ENCODE measurements at places on chromosomes 3 and 15.

DNA sequence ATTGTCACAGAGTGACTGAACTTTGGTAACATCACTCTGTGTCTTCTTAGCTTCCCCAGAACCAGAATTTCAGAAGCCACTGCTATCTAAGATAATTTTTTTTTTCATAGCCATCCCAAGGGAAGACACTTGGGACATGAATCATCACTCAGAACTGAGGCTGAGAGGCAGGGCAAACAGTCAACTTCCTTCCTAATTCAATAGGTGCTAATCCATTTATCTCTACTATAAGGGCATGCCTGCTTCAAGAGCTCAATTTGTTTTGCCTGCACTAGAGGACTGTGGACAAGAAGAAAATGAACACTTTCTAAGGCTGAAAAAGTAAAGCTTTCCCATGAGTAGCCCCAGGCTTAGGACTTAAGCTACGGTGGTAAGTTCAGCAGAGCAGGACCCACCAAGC lies 56.7 kb upstream of the MYRIP start:
- DNase-seq, result no peak

GRCh38 chr3:191961529-191961928 lies 500.6 kb downstream of the PYDC2 start:
- DNase-seq, result no peak

DNA sequence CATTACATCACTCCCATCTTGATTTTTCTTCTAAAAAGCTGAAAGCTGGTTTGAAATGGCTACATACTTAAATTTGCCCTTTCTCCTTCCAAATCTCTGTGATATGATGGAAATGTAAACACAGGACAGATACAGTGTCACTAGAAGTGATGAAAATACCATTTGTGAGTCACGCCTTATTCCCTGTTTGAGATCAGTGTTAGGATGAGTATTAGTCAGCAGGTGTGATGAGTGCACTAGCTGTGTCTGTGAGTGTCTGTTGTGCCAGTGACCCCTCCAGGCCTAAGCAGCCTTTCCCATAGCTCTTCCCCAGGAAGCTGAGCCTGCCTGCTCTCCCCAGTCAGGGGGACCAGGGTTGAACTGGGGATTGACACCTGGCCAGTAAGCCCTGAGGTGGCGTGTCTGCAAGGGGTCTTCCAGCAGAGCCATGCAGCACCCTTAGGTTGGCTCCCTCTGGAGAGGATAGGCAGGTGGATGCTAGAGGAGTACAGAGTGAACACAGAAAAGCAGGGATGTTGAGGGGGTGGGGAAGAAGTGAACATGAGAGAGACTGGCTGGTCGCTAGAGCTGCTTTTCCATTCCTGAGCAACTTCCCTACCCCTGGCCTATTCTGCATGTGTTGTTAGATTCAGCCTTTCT lies 92.0 kb downstream of the PDE8A start:
- no peak for DNase-seq

DNA sequence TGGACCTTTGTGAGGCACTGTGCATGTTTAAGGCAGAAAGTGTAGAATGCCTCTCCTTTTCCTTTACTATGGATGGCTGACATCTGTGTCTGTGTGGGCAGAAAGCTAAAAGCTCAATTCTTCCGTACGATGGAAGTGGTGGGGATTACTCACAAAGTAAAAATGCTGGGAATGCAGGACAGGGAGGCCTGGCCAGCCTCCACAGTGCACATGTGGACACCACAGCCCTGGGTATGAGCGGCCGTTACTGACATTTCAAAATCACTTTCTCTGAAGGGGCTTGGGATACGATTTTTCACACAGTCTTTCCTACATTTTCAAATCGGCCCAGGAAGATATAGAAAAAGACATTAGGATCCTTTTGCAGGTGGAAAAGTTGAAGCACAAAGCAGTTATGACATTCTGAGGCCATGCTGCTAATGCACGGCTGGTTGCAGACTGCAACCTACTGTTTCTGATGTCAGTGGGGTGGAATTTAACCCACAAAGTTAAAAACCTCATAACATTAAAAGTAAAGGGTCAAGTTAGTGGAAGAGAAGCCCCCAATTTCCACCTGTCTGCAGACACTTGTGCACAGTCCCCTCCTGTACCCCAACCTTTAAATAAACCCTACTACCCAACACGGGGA lies 27.9 kb downstream of the EHD4 start:
- DNase-seq, result no peak

GRCh38 chr15:36599620-36600433 lies 20.4 kb downstream of the CDIN1 start:
- no peak for DNase-seq

GRCh38 chr15:53746101-53746500 lies 13.4 kb downstream of the WDR72 start:
- DNase-seq, result no peak

GRCh38 chr15:51093488-51093838 lies 1.2 kb downstream of the TNFAIP8L3 start:
- DNase-seq, result no peak

DNA sequence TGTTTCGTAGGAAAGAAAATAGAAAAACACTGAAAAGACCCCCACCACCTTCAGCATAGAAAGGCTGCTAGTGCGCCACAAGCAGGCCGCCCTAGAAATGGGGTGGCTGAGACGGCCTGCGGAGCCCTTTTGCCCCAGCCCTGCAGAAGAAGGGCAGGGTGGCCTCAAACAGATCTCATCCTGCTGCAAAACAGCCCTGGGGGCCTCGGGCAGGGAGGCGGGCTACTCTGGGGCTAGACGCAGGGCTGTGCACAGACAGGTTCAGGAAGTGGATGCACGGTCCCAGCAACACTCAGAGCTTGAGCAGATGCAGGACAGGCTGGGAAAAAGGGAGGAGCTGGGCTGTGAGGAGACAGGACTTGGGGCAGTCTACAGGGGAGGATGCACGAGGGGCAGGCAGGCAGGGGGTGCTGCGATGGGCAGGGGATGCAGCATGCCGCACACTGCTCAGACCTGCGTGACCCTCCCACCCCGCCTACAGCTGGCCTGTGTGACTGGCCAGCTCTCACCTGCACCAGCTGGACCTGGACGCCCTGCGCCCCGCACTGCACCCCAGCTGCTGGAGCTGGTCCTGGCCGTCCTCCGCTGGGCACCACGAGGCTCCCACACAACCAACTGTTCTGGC lies 34.3 kb downstream of the ZXDC start:
- DNase-seq, result no peak

DNA sequence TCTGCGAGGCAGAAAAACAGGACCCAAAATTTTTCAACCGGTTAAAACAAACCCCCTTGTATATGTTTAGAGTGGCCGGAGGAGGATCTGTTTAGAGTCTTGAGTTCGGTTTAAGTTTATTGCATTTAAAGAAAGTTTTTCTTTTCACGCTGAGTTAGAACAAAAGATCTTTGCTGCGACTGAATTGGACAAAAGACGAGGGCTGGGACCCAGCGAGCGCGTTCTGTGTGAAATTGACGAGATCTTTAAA lies 9.8 kb downstream of the NR2F2 start:
- no peak for DNase-seq

- no peak for DNase-seq
These were observed 9.3 kb downstream of the RFTN1 start for GRCh38 chr3:16504242-16504641.

DNA sequence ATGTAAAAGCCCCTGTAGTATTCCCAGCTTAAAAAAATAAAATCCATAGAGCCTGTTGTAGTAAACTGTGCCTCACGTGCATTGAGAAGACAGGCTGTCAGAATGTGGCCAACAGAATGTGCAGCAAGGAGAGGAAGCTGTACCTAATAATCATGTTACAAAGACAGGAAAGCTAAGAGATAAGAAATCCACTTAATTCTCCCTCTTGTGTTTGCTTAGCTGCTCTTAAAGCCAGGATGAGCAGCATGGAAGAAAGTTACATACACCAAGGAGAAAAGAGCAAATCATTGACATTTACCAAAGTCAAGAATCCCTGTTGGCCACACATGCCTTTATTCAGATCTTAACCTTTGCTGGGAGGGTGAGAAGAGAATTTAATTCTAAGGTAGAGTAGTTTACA lies 85.9 kb downstream of the TNIK start:
- DNase-seq, result no peak

- no peak for DNase-seq
These were observed 608.2 kb upstream of the CCDC54 start for GRCh38 chr3:106768941-106769480.

GRCh38 chr15:28273468-28273867 lies 48.5 kb downstream of the HERC2 start:
- DNase-seq, result no peak

GRCh38 chr3:170907637-170908234 lies 701 bp downstream of the EIF5A2 start:
- DNase-seq, result no peak

DNA sequence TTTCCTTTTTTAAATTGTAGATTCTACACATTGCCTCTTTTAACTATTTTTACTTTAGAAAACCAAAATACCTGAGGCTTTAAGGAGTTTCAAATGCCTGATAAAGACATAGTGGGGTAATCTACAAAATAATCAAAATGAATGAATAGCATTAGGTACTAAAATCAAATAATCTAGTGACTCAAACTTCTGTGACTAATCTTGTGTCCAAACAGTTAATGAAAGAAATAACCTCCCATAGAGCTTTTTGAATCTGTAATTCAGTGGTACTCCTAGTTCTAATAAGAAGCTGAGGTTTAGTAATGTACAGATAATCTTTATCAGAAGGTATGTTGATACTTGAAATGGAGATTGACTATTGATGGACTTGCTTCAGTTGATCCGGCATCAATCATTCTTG lies 53.0 kb downstream of the DTWD1 start:
- DNase-seq, result no peak

- peak; percentile 6 for DNase-seq
These were observed 48.5 kb downstream of the CHCHD6 start for GRCh38 chr3:126752303-126753190.

- no peak for DNase-seq
These were observed 338.3 kb upstream of the ATP11B start for GRCh38 chr3:182455011-182455410.

DNA sequence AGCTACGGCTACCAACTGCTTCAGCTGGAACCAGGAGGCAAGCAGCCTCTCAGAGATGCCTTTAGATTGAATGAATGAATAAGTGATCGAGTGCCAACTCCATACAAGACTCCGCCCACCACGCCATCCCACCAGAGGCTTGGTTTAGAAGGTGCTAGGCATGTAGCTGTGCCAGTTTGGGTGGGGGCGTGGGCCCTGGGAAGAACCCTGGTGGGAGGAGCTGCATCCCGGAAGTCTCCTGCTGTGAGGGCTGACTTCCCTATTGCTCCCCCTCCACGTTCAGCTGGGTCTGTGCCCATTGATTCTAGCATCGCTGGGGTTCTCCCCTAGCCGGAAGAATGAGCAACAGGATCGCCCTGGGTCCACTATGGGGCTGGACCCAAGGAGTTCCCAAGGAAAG lies 20.9 kb downstream of the LINGO1 start:
- DNase-seq, result no peak

DNA sequence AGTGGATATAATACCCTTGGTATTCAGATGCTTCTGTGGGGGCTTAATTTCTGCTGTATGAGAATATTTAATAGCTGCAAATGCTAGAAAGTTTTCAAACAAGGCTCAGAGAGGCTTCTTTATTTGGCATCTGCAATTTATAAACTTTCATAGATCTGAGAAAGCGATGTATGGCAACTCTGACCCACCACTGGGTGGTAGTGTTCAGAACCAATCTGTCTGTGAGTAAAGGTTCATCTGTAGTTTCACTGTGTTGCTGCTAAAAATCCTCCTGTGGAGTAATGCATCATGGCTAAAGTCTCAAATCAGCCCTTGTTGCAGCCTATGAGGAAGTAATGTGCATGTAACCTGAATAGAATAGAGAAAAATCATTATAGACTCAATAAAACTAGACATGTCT lies 47.4 kb downstream of the CLSTN2 start:
- DNase-seq, result no peak

- no peak for DNase-seq
These were observed 44.0 kb downstream of the SYNM start for GRCh38 chr15:99148851-99149276.

DNA sequence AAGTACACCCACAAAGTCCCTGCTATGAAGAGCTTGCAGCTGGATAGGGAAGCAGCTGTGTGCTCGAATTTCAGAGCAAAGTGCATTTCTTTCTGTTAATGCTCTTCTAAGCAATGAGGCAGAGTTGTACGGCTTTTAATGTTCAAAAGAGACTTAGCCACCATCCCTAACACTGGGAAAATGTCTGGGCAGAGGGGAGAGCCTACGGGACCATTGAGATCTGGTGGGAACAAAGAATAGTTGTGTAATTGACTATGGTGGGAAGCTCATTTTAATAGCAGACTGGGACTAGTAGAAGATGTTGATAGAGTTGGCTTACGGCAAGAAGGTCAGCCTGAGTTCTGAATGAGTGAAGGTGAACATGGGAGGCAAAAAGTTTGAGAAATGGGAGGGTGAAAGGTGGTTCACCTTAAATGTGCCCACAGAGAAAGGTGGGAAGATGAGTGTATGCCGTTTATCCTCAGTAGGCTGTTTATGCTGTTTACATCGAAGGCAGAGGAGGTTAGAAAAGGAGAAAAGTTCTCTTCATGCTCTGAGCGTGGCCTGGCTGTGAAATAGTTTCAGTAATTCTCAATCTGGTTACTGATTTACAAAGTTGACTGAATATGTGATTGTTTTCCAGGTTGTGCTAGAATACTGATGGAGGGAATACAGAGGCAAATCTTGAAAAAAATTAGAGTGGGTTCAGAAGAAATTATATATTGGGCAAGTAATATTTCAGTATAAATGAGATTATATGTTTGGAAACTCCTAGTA lies 22.9 kb upstream of the UTS2B start:
- DNase-seq, result no peak

DNA sequence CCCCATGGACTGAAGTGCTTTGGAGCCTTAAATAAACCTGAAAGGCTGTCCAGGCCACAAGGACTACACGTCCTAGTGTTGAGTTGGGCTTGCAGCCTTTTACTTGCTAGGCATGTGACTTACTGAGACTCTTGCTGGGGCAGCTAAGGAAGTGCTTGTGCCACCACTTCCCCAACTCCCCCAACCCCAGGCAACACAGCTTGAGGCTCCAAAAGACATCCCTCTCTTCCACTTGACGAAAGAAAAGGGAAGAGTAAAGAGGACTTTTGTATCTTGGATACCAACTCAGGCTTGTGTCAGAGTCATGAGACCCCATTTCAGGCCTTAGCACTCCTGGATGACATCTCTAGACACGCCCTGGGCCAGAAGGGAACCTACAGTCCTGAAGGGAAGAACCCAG lies 109.8 kb downstream of the XRN1 start:
- DNase-seq, result no peak

- DNase-seq, result no peak
These were observed 57.9 kb downstream of the ADCY5 start for GRCh38 chr3:123390865-123391600.

DNA sequence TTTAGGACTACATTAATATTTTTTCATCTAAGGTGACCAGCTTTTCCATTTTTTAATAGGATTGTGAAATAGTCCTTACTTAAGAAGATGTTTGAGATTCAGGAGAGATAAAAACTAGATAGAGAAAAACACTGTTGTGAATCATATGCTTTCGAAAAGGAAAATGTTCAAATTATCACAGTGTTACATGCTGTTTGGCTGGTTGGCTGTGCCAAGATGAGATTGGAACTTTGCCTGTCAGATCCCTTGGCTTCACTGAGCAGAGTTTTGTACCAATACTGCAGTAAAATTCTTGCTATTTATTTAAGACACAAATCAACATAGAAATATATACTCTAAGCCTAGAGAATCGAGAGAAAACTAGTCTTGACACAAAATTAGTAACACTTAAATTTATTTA lies 117.2 kb downstream of the OXSM start:
- no peak for DNase-seq

GRCh38 chr3:144263706-144264105 lies 292.1 kb downstream of the DIPK2A start:
- no peak for DNase-seq

Data from activated CD4-positive, CD25-positive, alpha-beta regulatory T cell (primary cell).